Effector memory CD4-positive, alpha-beta T cell (primary cell): ENCODE measurements at places on chromosomes 2 and 18.

DNA sequence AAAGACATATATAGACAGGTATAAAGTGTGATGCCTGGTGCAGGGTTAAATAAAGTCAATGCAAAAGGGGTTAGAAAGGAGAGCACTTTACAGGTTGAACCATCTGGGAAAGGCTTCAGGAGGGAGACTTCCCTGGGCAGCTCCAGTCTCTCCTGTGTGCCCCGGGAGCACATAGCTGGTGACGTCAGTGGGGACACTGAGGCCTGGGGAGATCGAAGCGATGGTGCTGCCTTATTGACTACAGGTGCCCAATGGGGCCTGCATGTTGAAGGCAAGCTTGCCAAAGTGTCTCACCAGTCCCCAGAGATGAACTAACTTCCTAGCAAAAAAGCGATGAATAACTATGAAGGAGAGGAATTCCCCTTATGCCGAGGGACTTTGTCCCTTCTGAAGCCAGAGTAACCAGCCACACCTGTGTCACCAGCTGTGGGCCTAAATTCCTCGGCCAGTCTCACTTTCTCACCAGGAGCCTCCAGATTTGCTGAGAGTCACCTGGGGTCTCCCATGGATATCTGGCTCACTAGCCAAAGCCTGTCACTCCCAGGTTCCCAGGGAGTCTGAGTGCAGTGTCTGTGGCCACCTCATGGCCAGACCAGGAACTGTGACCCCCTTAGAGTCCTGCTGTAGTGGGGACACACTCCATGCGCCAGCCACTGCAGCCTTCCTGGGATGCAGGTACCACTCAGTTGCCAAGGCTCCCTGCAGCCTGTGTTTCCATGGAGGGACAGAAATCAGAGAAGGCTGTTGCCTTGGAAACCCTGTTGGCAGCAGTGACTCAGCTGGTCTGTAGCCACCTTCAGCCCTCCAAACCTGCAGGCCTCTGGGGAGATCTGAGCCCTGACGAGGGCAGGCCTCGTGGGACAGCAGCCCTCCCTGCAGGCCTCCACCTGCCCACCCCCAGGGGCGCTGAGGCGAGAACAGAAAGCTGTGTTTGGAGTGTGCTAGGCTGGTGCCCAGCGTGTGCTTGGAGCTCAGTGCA is 128.7 kb downstream of the CTIF start:
- DNase-seq, result no peak

DNA sequence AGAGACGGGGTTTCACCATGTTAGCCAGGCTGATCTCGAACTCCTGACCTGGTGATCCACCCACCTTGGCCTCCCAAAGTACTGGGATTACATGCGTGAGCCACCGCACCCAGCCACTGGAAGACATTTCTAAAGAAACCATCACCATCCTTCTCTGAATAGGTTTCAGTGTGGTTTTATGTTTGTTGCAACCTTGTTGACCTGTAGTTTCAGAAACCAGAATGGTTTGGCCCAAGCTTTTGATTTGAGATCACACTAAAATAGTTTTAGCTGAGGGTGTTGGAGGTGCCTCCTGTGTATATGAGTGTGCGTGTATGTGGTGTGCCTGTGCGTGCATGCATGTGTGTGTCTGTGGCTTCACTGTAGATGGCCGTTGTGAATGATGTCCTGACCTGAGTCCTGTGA is 26.2 kb downstream of the INPP4A start:
- DNase-seq, result no peak

DNA sequence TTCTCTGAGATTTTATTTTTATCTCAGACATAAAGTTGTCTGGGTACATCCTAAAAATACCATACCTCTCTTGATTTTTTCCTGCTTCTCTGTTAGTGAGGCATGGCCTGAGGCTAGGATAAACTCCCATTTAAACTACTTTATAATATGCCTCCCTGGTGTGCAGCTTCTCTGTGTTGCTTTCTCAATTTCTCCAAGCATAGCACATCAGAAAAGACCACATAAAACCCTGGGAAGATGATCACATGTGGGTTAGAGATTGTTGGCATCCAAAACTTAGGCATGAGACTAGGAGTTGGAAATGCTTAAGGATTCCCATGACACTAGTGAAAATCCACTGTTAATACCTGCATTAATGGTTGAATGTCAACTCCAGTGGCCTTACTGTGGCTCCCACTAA is 254.6 kb downstream of the RND3 start:
- no peak for DNase-seq

- no peak for DNase-seq
Measured at GRCh38 chr2:133817680-133818566, 249.7 kb upstream of the NCKAP5 start.

GRCh38 chr18:59576541-59577385 is 120.5 kb downstream of the CCBE1 start:
- no peak for DNase-seq

GRCh38 chr2:99818842-99819241 is 323.5 kb downstream of the AFF3 start:
- no peak for DNase-seq

GRCh38 chr18:59651071-59651470 is 46.2 kb downstream of the CCBE1 start:
- DNase-seq, result no peak

DNA sequence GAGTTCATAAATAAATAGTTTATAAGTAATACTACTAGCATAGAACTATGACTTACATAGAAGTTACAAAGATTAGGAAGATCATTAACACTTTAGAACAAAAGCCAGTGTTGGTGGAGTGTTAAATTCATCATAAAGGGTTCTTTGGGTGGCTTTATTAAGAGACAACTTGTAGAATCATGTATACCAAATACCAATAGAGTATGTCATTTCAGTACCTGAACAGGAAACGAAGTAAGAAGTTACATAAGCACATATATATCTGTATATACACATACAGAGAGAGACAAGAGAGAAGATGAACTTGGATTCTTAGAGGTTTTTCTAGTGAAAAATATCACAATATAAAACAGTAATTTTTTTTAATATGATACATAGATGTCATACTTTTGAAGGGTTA is 82.5 kb upstream of the OTX1 start:
- no peak for DNase-seq

- DNase-seq, result no peak
Measured at GRCh38 chr18:48700446-48700845, 161.6 kb downstream of the CTIF start.

GRCh38 chr2:129205176-129205575 is 774.3 kb upstream of the RAB6C start:
- no peak for DNase-seq

DNA sequence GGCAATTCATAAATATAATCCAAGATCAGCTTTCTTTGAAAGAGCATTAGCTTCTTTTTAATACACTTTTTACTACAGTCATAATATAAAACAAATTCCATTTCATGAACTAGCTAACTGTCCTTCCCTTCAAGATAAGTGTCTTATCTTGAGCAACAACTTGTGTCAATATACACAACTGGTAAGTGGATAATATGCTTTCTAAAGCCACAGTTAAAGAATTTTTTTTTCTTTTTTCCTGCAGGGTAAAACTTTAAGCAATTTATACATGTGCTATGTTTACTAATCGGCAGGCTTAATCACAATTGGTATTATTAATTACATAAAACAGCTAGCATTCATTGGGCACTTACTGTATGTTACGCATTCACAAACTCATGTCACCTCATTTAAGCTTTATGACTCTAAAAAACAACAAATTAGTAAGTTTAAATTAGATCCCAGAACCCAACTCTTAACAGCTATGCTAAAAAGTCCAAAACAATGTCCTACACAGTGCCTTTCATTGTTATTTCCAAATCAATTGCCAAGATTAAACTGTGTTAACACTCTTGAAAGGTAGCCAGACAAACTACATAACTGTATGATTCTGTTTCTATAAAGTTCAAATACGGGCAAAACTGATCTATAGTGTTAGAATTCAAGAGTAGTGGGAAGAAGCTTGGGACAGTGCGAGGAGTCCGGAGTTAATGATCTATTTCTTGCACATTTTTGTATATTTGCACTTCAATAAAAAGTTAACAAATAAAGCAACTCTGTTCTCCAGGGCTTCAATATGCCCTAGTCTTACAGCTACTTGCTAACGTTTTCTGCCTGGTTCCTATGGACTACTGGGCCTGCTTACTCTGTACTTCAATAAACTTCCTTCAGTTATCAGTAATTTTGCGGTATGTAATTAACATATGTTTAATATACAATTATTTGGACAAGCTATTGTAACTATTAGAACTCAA is 6.0 kb downstream of the TXNL1 start:
- no peak for DNase-seq

- no peak for DNase-seq
Measured at GRCh38 chr2:200863782-200864175, 679 bp downstream of the CLK1 start.

GRCh38 chr2:44131177-44131576 is 37.5 kb upstream of the PPM1B start:
- DNase-seq, result no peak

DNA sequence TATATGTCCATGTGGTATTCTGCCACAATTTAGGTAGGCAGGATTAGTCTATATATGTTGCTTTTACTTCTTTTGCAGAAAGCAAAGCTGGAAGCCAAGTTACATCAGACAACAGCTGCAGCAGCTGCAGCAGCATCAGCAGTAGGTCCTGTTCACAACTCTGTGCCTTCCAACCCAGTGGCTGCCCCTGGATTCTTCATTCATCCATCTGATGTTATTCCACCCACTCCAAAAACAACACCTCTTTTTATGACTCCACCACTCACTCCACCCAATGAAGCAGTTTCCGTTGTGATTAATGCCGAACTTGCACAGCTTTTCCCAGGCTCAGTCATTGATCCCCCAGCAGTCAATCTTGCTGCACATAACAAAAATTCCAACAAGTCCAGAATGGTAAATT is 107.6 kb downstream of the BIRC6 start:
- DNase-seq, result no peak
